ENCODE measurements at places on chromosomes 12 and 14. TPM values are rescaled to one million over a fixed set of nuclear protein-coding genes. Genes with fewer than 3 reads are reported as not detected.

- DNase-seq, result no peak
Measured at GRCh38 chr12:79337662-79338290, 353.0 kb downstream of the PAWR start.

The BATF gene
- not detected for polyA plus RNA-seq

DNA sequence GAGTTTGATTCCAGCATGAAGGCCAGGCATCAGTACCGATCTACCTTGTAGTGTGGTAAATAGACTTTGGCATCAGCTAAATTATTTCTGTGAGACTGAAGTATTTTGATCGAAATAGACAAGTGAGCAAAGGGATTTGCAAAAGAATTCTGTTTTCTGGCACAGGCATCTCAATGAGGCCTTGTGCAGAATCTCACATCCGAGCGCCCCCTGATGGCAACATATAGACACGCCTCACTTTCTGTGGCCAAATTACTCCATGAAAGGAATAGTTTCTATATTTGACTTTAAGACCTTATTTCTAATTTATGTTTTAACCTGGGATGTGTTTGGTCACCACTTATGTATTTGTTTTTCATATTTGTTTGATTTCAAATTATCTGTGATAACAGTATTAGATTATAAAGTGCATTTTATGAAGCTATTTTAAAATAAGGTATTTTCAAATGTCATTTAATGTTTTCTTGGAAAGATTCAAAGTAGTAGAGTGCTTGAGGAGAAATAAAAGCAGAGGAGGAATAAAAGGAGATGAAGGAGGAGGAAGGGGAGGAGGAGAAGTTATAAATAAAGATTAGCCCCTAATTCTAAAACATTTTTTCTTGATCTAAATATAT is 731.9 kb downstream of the NRXN3 start:
- DNase-seq, result peak; percentile 26

DNA sequence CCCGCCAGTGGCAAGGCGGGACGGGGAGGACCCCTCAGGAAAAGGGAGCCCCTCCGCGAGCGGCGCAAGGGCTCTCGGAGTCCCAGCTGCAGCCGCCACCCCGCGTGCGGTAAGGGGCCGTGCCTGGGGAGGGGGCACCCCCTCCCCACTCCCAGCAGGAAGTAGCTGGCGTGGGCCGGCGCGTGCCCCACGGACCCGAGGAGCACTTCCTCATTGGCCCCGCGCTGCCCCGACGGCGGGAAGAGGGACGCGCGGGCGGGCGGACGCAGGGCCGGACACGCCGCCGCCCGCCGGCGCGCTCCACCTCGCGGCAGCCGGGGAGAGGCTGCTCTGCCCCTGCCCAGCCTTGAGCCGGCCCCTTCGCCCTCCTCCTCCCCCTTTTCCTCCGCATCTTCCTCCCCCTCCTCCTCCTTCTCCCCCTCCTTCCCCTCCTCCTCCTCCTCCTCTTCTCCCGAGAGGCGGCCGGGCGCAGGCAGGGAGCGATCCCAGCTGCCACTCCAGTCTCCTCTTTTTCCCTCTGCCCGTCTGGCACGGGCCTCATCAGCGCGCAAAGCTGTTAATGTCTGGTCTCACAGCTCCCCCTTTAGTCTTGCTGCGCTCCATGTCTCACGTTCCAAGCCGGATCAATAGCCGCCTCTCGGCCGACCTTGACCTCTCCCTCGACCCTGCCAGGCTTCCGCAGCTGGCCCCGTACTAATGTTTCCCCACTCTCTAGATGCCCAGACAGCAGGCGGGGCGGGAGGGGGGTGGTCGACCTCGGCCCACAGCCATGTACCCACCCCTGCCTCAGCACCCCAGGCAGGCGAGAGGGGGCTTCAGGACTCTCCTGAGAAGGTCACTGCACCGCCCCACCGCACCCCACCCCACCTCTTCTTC is 2.6 kb upstream of the BCL11B start:
- DNase-seq, result peak; percentile 87

DNA sequence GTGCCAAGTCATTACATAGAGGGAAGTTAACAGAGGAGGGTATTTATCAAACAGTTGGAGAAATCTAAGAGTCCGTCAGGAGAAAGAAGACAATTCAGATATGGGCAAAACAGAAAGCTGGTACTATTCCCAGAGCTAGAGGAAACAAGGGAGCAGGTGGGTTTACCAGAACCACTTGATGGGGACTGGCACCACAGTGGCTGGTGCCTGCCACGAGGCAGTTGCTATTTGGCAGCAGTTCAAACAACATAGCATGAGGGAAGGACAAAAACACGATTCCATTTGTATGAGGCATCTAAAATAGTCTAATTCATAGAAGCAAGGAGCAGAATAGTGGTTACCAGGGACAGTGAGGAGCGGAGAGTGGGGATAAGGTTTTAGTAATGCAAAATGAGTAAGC is 24.6 kb upstream of the KLRD1 start:
- DNase-seq, result no peak

- peak; percentile 19 for DNase-seq
Measured at GRCh38 chr12:88897723-88898122, 317.5 kb upstream of the KITLG start.

The TGM1 gene
- polyA plus RNA-seq, result 2.3 TPM

The AICDA gene
- polyA plus RNA-seq, result 0.45 TPM

- no peak for DNase-seq
Measured at GRCh38 chr12:53219956-53220693, 11.9 kb downstream of the RARG start.

- no peak for DNase-seq
Measured at GRCh38 chr14:75213172-75213571, 36.8 kb upstream of the TMED10 start.

The TOMM20L gene
- polyA plus RNA-seq, result 2.5 TPM

GRCh38 chr14:45868377-45868776 is 615.4 kb upstream of the MIS18BP1 start:
- no peak for DNase-seq

- DNase-seq, result peak; percentile 50
Measured at GRCh38 chr12:14367040-14367661, 1.7 kb downstream of the ATF7IP start.

All from left kidney (tissue), 8 donors.